ENCODE measurements at places on chromosomes 12 and 14.

- DNase-seq = no peak
Measured at GRCh38 chr12:128542844-128543243, 275.9 kb downstream of the TMEM132C start.

DNA sequence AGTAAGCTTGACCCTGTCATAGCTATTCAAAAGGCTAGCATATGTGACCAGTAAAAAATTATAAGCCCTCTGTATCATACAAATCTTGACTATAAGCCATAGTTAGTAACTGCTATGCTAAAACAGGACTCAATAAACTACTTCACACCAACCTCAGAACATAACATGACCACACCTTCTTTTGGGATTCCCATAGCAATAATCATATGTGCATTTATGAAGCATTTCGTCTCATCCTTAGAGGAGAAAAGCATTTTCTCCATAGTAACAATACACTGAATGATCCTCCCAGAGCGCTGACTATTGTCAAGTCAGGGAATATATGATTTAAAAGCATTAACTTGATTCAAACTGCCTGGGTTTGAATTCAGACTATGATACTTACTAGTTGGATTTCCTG lies 46.2 kb downstream of the GRIN2B start:
- DNase-seq = no peak

- DNase-seq = no peak
Measured at GRCh38 chr14:29990993-29991392, 63.3 kb upstream of the PRKD1 start.

DNA sequence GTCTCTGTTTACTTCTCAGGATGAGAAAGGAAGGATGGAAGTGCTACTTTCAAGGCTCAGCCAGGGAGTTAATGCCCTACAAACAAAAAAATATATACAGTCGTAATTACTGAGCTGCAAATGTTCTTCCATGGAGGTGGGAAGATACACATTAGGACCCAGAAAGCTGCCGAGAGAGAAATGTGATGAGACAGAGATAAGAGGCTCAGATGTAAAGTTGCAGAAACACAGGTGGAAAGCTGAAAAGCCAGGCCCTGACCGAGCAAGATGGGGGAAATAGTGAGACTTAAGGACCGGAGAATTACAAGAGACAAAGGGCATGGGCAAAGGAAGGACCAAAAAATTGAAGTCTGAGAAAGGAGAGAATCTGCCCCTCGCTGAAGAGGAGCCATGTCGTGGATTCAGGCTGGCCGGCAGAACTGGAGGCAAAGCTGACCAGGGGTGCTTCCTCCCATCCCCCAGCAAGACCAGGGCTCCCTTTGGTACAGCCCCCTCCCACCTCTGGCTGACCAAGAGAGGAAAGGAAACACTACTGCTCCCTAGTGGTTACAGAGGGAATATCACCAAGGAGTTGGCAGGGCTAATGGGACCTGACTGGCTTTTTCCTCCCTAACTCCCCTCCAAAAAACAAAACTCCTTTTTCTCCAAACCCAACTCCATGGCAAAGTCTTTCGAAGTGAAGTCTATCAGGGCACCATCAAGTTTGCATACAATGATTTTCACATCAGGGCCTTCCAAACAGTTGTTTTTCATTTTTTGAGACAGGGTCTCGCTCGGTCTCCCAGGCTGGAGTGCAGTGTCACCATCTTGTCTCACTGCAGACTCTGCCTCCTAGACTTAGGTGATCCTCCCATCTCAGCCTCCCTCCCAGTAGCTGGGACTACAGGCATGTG lies 12.1 kb downstream of the ZFHX2 start:
- DNase-seq = peak; percentile 54

GRCh38 chr12:55996201-55996714 lies 818 bp upstream of the SUOX start:
- peak; percentile 61 for DNase-seq

DNA sequence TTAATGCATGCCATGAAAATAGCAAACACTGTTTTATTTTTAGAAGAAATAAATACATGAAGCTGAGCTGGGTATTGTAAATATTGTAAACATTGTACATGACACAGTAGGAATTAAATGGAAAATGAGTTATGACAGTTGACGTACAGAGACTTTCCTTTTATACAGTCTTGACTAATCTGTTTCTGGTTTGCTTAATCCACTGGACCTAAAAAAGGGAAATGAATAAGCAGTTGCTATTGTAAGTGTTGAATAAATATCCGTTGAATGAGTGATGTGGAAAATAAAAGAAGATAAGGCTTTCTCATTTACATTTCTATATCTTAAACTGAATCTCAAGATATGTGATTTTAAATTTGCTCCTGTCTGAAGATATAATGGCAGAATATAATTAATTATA lies 15.0 kb downstream of the PMCH start:
- DNase-seq = no peak

DNA sequence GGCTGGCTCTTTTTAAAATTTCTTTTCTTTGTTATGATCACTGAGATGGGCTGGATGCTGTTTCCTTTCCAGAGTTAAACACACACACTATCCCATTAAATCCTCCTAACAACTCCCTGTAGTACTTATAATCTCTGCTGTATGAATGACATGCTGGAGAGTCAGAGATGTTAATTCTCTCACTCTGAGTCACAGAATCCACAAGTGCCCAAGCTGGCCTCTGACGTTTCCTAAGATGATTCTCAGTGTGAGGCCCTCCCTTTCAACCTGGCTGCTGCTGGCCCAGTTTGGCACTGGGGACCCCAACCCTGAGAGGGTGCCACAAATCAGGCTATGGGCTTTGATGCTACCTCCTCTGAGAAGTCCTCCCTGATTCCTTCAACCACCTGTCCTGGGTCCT lies 5.4 kb downstream of the NOS1 start:
- DNase-seq = no peak
